ENCODE measurements at places on chromosomes 16 and 17. TPM values are rescaled to one million over a fixed set of nuclear protein-coding genes. Genes with fewer than 3 reads are reported as not detected.

DNA sequence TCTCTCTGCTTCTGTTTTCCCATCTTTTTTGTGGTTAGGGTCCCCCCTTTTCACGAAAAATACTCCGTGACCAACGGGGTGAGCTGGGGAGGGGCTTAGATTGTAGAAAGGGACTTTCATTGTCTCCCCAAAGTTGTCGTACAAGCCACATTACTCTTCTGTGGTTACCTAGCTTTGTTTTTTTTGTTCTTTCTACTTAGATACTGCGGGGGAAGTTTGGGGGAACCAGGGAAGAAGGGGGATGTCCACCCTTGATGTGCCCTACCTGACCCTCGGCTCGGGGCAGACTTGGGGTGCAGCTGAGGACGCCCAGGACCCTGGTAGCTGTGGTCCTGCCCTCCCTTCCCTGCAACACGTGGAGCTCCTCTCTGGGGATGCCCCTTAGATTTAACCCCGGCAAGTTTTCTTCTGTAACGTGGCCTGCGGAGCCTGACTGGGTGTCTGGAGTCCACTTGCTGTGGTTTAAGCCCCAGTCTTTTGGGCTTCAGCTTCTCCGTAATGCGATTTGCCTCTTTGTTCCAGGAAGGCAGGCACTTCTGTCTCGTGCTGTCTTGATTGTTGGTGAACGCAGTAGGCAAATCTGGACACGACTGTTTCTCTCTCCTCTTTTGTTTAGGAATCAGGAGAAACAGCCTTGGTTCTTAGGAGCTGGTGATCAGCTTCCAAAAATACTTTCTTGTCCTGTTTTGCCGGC lies 892 bp downstream of the ABCC1 start:
- peak; percentile 70 for DNase-seq

Gene HOXB9
- not detected for polyA plus RNA-seq

GRCh38 chr16:83964684-83965443 lies 3.2 kb upstream of the NECAB2 start:
- no peak for DNase-seq

DNA sequence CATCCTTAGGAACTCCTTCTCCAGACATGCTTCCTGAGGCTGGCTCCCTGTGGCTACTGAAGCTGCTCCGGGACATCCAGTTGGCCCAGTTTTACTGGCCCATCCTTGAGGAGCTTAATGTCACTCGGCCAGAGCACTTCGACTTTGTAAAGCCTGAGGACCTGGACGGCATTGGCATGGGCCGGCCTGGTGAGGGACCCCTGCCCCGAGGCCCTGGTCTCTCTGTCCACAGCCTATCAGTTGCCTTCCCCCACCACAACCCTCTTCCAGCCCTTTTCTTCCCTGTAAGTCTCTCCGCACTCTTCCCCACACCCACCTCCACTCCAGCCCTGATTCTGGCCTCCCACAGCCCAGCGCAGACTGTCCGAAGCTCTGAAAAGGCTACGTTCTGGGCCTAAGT lies 2.0 kb downstream of the TNK1 start:
- no peak for DNase-seq

- DNase-seq = no peak
Observed at GRCh38 chr16:57619606-57620334, 8.7 kb upstream of the ADGRG1 start.

DNA sequence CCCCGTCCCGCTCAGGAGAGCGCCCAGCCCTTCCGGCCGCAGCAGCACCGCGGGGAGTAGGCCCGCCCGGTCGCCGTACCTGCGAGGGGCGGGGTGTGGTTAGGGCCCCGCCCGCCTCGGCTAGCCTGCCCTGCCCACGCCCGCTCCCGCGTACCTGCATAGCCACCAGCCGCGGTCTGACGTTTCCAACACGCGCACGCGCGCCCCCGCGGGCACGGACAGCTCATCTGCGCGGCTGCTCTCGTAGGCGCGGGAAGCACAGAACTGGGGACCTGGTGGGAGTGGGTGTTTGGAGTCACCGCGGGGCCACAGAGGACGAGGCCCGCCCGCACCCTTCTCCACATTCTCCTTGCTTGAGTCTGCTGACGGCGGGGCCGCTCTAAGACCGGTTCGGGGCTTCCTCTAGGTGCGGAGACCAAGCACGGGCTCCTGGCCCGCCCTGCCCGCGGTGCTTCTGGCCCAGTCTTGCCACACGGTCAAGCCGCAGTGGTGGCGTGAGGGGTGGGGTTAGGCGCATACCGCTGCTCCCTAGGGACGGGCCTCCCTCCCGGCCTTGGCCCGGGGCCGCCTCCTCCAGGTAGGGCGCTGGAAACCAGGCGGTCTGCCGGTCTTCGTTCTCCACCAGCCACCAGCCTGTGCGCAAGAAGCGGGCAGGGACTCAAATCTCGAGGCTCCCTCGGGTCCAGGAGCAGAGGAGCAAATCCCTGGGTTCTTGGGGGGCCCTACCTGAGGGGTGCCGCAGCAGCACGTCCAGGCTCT lies 1.8 kb downstream of the NOXO1 start:
- no peak for DNase-seq

DNA sequence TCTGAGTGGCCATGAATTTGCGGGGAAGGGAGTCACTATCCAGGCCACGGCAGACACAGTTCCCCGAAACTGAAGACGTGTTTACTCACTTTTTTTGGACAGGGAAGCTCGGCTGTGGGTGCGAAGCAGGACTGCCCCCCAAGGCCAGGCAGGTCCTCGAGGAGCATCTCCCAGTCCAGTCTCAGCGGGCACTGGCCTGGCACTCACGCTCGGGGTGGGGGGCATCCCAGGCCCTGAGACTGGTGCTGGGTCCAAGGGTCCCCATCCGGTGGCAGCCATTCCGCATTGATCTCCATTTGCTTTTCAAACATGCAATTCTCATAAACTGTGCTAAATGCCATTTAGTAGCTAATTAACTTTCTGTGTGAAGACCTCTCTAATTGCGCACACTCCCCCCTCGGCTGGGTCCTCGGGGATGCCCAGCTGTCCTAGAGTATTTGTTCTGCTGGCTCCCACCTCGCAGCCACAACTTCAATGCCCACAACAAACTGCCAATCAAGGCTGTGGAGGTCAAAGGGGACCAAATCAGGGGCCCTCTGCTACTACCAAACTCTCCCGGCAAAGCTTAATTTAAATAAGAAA lies 50.2 kb downstream of the TBC1D16 start:
- DNase-seq = no peak

GRCh38 chr17:27555339-27555738 lies 75.6 kb upstream of the LGALS9 start:
- no peak for DNase-seq

- DNase-seq = peak; percentile 86
Observed at GRCh38 chr16:3266873-3267537, 10.6 kb upstream of the MEFV start.

GRCh38 chr17:38719289-38719942 lies 10.7 kb upstream of the CISD3 start:
- DNase-seq = no peak

Gene SPECC1
- polyA plus RNA-seq = 1.9 TPM

DNA sequence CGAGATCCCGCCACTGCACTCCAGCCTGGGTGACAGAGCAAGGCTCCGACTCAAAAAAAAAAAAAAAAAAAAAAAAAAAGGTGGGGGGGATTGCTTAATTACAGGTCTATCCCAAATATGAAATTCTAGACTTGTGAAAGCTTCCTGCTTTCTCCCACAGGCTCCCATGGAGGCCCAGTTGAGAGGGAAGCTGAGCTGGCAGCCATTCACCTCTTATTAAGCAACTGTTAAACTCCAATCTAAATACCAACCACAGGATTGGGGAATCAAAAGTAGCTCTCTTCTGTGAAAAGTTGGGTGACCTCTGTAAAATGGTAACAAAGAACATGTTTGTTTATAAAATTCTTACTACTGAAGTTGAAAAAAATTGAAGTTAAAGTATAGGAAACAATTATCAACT lies 45.8 kb upstream of the STAC2 start:
- peak; percentile 66 for DNase-seq

DNA sequence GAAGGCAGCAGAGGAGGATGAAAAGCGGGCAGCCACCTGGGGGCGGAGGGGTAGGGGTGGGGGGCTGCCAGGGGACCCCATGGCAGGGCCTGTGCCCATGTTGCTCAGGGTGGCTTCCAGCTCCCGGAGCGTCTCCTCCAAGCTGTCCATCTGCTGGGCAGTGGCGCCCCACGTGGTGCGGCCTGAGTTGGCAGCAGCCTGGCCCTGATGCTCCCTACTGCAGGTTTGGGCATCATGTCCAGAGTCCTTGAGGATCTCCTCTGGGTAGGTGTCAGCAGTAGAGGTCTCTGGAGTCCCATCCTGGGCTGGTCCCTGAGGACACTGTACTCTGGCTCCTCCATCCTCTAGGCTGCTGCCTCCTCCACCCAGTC lies 60.9 kb downstream of the SRCIN1 start:
- DNase-seq = no peak

Gene SNX20
- polyA plus RNA-seq = not detected

- DNase-seq = no peak
Observed at GRCh38 chr16:89458967-89459366, 31.4 kb downstream of the ANKRD11 start.

DNA sequence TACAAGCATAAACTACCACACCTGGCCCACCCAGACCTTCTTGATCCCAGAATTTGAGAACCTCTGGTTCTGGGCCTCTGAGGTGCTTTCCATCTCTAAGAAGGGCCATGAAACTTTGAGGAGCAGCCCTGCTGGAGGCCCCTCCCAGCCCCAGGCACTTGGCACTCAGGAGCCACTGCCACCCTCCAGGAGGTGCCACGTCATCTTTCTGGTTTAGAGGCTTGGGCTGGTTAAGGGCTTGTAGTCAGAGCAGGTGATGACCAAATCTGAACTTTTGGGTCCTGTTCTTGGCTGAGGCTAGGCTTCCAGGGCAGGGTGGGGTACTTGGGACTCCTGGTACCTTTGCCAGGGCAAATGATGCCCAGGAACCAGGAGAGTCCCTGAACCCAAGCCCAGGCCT lies 13.8 kb upstream of the DLX4 start:
- peak; percentile 44 for DNase-seq

GRCh38 chr16:54265575-54266107 lies 20.9 kb downstream of the IRX3 start:
- DNase-seq = peak; percentile 35

- DNase-seq = peak; percentile 22
Observed at GRCh38 chr17:72974605-72975232, 117.8 kb downstream of the SLC39A11 start.

DNA sequence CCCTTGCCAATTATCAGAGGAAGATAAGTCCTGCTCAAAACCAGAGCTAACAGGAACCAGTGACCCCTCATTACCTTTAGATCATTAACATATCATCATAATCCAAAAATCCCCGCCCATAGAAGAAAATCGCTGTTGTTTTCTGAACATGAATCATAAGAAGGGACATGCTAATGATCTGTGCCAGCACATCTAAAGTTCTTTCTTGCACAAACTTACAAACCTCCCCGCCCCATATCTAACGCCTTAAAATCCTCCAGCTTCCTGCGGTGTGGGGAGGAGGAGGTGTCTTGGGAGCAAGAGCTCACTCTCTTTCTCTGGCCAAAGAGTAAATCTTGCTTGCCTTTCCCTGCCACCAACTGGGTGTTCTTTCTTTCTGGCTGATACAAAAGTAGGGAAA lies 78.3 kb downstream of the IRX3 start:
- peak; percentile 58 for DNase-seq

- no peak for DNase-seq
Observed at GRCh38 chr16:17632667-17633066, 161.9 kb upstream of the XYLT1 start.

Gene DHRS7C
- polyA plus RNA-seq = not detected

DNA sequence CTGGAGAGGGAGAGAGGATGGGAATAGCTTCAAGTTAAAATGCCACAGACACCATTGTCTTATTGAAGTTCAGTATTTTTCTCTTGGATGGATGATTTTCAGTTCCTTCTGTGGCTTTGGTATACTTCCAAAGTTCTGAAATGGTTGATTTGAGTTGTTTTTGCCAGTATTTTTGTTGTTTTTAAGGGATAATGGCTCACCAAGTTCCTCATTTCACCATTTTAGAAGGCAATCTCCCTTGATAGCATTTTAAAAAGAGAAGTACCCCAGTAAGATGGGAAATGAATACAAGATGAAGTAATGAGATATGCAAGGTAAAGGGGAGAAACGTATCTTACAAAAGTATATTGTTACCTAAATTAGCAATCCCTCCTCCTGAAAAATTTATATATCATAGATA lies 18.5 kb upstream of the SPDYE4 start:
- no peak for DNase-seq

Gene DPEP2NB
- not detected for polyA plus RNA-seq

Gene TNS4
- polyA plus RNA-seq = 0.44 TPM

DNA sequence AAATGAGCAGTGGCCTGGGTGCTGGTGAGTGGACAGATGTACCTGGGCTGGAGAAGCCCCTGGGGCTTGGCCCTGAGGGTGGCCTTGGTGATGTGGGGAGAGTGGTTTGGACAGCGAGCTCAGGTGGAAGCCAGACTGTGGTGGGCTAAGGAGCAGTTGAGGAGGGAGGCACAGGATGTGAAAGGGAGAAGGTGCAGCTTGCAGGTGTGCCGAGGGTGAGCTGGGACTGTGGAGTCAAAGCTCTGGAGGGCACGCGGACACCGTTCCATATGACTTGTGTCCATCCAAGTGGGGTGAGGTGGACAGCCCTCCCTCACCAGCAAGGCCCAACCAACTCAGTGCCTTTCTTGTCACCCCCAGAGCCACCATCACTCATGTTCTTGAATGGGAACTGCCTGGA lies 170.8 kb upstream of the ZNF267 start:
- no peak for DNase-seq

GRCh38 chr17:61325382-61326073 lies 74.1 kb upstream of the TBX2 start:
- peak; percentile 91 for DNase-seq

GRCh38 chr17:55198690-55199370 lies 65.9 kb upstream of the HLF start:
- no peak for DNase-seq

- peak; percentile 40 for DNase-seq
Observed at GRCh38 chr17:2138318-2138717, 83.4 kb downstream of the HIC1 start.

Gene GGT6
- not detected for polyA plus RNA-seq

Gene HOXB5
- polyA plus RNA-seq = 2.0 TPM

Gene RMI2
- polyA plus RNA-seq = 11.9 TPM

Gene JUP
- 3.1 TPM for polyA plus RNA-seq

Gene CLEC18A
- polyA plus RNA-seq = 0.10 TPM

DNA sequence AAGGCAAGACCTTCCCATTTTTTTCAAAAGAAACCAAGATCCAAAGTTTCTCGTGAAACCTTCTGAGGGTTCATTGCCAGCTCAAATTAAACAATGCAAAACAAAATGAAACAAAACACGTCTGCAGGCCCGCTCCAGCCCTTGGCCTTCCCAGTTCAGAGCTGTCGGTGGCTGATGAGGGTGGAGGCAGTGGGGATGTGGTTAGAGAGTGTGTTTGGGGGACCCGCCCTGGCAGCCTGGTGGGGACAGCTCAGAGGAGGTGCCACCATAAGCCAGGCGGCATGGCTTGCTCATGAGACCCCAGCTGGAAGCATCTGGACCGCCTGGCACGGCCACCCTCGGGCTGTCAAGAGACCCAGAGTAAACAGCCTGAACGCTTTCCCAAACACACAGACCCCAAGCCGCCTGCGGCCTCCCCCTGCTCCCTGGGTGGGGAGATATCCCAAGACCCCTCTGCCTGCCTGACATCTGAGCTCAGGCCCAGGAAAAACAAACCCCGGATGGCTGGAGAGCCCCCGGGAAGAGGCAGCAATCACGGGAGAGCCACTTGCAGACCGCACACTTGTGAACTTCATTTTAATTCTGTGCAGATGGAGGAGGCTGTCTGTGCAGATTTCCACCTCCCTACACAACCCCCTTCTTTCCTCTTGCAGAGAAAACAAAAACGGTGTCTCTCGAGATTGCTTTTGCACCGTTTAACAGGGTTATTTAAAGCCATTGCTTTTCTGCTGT lies 35.4 kb upstream of the LITAF start:
- DNase-seq = peak; percentile 56

All from GM23248 (cell line).